GM04503 (cell line): ENCODE measurements at places on chromosomes 5 and 9.
A peak's percentile ranks its signal among the peaks of the same experiment; 100 is the strongest.

DNA sequence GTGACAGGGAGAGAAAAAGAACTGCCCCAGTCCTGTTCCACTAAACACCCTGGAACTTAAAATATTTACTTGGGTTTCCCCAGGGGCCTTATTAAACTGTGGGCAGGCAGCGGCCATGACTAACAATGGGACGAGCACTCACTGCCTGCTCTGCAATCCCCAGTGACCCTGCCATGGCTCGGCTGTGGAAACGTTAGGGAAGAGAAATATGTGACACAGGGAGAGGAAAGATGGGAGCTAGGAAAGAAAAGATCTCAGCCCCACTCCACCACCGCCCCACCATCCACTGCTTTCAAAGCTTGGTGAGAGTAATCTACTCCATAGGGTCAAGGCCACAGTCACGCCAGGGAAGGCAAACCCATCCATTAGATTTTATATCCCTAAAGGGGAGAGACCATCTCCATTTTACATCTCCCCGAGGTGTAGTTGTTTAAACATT is 117.6 kb downstream of the EFNA5 start:
- DNase-seq: no peak

GRCh38 chr5:18179579-18179978 is 545.3 kb downstream of the TAF11L14 start:
- DNase-seq: no peak

DNA sequence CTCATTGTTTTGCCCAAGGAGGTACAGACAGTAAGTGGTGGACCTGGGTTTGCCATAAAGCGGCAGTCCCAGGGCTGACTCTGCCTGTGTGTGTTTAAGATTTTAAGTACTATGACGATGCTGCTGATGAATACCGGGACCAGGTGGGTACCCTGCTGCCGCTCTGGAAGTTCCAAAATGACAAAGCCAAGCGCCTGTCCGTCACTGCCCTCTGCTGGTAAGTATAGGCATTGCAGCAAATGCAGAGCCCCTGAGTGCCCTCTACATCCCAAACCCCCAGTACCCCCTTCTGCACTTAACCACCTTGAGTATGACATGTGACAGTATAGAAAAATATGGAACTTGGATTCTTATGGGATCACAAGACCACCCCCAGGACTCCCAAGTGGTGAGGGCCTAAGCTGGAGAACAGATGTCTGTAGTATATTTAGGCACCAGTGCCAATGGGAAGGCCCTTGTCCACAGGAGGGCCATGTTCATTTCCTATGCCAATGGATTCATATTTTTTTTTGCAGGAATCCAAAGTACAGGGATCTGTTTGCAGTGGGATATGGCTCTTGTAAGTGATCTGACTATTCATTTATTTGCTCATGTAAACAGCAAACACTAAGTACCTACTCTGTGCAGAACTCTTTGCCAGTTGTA is 22.0 kb downstream of the ENHO start:
- no peak for DNase-seq

- no peak for DNase-seq
Observed at GRCh38 chr9:133304158-133304470, 29.1 kb upstream of the ABO start.

DNA sequence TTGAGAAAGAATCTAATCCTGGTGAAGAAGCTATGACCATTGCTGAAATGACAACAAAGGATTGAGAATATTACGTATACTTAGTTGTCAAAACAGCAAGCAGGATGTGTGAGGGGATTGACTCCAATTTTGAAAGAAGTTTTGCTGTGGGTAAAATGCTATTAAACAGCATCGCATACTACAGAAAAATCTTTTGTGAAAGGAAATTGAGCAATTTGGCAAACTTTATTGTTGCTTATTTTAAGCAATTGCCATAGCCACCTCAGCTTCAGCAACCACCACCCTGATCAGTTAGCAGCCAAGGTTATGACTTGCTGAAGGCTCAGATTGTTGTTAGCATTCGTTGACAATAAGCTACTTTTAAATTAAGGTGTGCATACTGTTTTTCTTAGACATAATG is 22.5 kb upstream of the ARL14EPL start:
- DNase-seq: peak; percentile 20

DNA sequence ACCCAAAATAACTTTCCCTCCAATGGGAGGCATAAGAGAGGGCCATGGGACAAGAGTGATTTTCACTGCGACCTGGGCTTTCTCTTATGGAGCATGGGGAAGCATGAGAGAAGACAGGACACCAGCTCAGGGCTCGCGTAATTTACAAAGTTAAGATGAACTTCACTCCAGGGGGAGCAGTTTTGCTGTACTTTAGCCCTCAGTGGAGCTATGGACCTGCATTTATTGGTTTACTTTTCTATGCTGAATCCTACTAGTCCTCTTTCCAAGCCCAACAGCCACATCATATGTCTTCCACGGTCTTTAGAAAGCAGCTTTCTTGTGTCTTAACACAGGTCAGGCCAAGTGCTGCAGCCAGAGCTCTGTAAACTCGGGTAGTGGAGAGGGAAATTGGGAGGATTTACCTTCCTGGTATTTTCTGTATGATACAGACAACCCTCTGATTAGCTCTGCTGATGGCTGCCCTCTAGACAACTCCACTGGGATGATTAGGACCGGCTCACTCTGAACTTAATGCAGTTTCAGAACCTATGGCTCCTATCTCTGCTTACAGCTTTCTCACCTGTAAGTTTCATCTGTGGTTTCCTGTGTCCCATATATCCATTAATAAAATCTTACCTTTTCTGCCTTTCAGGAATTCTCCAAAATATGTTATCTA is 581.0 kb upstream of the RORB start:
- DNase-seq: no peak

GRCh38 chr9:17531642-17532254 is 47.1 kb upstream of the SH3GL2 start:
- DNase-seq: peak; percentile 1

DNA sequence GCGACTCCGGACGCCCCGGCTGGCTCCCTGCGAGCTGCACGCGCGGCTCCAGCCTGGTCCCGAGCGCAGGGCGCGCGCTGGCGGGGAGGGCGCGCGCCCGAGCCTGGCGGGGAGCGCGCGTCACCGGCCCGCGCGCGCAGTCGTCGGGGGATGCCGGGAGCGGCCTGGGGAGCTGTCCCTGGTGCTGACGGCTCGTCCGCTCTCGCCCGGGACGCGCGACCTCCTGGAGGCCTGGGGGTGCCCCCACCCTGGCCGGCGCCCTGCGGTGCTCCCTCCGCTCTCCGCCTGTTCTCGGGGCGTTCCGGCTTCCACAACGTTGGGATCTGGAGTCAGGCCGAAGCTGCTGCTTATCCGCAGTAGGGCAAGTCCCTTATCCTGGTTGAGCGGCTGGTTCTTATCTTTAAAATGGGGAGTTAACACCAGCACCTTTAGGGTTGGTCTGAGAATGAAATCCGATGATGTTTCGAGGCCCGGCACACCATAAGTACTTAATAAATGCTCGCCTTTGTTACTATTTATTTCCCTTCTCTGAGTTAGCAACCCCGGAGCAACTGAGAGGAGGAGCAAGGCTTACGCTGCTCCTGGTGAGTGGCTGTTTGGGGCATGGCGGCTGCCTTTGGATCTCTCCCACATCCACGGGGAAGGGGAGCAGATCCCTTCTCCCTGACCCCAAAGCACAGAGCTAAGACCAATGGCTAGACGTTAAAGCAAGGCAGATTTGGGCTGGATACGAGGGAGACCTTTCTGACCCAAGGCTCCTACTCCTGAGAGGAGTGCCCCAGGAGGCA is at the start of gene FAM163B:
Gene FAM163B, minus strand, starts transcription at position 79 of the 788 bp plus-strand sequence. CDS start 29,166 bp downstream, outside the sequence.
- no peak for DNase-seq

GRCh38 chr9:95261890-95262289 is 55.6 kb downstream of the FANCC start:
- no peak for DNase-seq

DNA sequence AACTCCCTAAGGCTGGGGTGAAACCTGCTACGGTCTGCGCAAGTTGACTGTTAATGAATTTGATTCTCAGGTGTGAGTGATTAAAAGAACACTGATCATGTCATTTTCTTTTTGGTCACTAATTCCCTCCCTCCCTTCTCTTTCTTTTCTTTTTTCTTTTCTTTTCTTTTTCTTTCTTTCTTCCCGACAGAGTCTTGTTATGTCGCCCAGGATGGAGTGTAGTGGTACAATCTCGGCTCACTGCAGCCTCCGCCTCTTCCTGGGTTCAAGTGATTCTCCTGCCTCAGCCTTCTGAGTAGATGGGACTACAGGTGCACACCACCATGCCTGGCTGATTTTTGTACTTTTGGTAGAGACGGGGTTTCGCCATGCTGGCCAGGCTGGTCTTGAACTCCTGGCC is 2.6 kb downstream of the ANXA1 start:
- no peak for DNase-seq

DNA sequence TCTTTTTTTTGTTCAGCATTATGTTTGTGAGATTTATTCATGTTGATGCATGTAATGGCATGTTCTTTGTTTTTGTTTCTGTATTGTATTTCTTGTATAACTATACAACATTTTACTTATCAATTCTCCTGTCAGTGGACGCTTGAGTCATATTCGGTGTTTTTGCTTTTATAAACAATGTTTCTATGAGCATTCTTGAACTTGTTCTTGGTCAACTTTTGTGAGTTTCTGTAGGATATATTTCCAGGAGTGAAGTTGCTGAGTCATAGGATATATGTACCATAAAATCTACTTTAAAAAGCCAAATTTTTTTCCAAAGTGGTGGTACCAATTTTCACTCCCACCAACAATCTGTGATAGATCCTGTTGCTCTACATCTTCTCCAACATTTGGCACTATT is 104.8 kb downstream of the VCAN start:
- DNase-seq: no peak

DNA sequence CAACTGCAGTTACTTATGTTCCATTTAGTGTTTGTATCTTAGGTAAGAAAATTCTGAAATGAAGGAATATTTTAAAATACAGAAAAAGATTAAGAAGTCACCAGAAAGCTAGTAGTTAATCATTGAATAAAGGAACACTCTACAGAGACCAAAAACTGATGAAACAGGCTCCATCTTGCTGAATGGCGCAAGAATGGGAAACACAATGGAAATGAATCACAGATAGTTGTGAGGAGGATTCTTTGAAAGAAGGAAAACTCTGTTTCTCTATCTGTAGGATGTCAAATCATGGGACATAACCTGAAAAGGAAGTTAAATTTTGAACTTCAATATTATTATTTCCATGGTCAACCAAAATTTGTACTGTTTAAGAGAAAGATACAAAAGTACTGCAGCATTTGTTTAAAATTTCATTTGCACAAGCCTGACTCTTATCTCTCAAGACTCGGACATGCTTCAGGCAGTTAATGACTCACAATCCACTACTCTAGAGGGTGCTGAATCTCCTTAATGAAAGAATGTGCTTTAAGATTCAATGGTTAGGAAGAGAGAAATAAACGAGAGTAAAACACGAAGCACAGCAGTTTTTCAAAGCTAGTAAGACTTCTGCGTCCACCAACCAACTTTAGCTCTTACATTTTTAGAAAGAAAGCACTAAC is 1064.4 kb upstream of the DMAC1 start:
- DNase-seq: no peak

DNA sequence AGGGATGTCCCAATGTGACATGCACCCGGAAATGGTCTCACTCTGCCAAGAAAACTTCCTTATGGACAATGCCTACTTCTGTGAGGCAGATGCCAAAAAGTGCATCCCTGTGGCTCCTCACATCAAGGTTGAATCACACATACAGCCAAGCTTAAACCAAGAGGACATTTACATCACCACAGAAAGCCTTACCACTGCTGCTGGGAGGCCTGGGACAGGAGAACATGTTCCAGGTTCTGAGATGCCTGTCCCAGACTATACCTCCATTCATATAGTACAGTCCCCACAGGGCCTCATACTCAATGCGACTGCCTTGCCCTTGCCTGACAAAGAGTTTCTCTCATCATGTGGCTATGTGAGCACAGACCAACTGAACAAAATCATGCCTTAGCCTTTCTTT is 37.6 kb upstream of the CCDC152 start:
- DNase-seq: no peak
